EL (cell line): ENCODE measurements at places on chromosomes 12 and 14.
A peak's percentile ranks its signal among the peaks of the same experiment; 100 is the strongest.

DNA sequence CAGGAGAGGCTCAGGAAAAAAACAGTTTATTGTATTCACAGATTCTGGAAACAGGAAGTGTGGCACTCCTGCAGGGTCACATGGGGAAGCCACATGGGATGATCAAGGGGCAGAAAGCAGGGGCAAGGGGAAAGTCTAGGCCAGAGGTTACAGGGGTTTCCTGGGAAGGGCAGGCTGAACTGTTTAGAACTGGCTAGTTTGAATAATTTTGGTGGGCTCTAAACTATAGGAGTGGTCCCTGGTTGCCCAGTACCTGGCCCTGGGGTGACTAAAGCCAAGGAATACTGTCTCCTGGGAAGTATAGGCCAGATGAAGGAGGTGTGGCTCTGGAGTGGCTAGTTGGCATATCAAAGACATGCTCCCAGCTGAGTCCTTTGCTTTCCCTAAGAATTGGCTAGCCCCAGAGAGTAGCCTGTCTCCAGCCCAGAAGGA lies 169.2 kb downstream of the SLC41A2 start:
- DNase-seq, result no peak

GRCh38 chr12:42859612-42860011 lies 270.1 kb upstream of the PRICKLE1 start:
- DNase-seq, result no peak

DNA sequence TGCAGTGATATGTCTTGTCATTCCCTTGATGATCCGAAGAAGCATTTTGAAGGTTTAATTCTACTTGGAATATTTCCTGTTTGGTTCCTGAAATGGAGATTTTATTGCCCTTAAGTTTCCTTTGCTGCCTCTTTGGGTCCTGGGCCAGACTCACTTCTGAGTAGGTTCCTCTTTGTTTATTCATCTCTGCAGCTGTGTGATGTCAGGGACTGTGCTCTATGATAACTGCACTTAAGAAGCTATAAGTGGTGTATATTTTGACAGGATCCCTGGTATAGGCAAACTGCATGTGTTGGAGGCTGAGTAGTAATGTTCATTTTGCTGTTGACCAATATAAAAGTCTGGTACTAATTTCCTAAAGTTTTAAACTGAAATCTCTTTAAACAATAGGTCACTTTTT lies at the start of gene KLRC4:
TSS of gene KLRC4 (minus strand) at position 366 of the 400 bp plus-strand sequence. CDS start at position 184, 182 bp downstream.
- DNase-seq, result peak; percentile 8

- DNase-seq, result peak; percentile 51
Measured at GRCh38 chr12:117850048-117850447, 118.7 kb downstream of the KSR2 start.

GRCh38 chr12:17357396-17357795 lies 732.6 kb downstream of the RERGL start:
- no peak for DNase-seq

- peak; percentile 83 for DNase-seq
Measured at GRCh38 chr12:46124848-46125619, 134.7 kb upstream of the SCAF11 start.

DNA sequence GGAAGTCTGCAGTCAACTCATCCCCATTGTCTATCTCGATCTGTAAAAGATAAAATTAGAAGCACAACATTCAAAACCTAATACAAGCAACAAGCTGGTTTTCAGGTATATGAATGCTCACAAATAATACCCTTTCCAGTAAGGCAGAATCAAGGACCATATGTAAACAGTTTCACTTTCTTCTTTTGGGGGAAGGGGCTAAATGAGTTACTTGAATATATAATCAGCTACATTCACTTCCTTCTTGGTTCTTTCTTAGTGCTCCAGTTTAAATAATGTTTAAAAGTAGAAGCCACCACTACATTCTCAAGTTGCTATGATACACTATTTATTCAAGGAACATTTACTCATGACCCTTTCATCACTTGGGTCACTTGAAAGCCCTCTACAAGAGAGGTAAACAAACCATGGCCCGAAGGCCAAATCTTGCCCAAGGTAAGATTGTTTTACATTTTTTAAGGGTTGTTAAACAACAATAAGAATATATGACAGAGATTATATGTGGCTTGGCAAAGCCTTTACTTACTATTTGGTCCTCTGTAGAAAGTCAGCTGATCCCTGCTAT lies 10.3 kb downstream of the TWF1 start:
- DNase-seq, result no peak

GRCh38 chr14:99579903-99580571 lies 24.0 kb downstream of the CCDC85C start:
- peak; percentile 97 for DNase-seq

DNA sequence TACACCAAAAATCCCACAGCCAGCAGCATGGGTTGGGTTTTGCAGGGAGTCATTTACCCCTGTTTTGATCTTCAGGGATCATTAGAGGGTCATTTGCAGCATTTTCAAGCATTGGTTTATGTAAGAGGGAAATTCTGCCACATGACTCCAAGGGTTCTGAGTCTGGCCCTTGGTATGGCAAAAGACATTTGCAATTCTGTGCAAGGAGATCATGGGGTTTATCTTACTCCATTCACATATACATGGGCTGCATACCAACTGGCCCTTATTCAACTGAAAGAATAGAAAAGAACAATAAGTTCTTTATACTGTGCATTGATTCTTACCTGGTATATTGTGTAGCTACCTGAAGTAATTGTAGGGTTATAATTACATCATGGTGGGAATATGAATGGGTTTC lies 13.7 kb downstream of the SIX4 start:
- no peak for DNase-seq

DNA sequence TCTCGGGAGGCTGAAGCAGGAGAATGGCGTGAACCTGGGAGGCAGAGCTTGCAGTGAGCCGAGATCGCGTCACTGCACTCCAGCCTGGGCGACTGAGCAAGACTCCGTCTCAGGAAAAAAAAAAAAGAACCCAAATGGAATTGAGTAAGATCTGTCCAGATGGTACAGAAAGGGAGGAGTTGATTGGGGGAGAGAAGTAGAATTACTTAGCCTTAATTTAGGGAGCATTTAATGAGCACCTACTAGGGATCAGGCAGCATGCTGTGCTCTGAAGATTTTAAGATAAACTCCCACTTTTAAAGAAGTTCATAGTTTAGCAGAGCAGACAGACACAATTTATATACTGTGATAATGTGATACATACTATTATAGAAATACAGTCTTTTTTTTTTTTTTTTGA lies 4.5 kb downstream of the RAB5B start:
- DNase-seq, result no peak

DNA sequence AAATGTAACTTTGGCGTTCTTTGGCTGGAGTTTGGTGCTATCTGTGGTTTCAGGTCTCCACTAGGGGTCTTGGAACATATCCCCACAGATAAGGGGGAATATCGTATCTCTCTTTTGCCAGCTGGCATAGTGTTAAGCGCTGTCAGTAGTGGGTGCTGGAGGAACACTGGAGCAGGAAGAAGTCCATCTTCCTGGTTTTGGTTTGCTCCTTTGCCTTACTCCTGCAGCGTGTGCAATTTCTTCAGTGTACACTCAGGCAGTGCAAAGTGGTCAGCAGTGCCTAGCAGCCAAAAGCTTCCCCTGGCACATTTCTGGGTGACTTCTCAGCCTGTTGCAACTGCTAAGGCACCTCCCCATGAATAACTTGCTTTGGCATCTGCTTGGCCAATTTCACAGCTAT lies 11.7 kb upstream of the RIPK3 start:
- DNase-seq, result peak; percentile 45

DNA sequence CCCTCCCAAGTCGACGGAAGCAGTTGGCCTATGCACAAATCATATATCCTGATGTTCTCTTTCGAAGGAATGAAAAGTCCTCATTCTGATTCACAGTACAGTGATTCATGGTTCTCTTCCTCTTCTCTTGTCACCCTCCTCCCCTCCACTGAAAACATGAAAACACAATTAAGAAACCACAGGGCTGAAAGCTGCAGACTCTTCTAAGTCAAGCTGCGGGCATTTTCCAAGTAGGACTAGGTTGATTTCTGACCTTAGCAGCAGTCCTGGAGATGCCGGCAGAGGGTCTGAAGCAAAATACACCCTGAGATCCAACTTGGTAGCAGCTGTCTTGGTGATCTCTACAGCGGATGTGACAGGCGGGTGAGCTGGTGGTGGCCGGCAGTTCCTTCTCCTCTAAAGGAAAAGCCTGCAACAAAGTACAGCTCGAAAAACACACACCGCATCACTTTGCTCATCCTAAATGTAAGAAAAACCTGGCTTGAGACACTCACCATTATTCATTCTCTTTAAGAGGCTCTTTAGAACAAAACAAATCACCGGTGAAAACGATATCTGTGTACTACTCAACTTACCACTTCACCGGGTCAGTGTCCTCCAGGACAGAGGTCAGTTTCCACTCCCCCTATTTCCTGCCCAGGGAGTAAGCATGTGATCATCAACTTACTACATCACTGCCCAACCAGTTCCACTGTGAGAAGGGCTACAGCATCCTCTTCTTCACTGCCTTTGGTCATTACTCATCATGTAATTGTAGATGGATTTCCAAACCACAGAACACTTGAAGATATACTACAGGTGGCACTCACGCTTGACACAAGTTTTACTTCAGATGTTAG lies 6.0 kb downstream of the TMCC3 start:
- peak; percentile 76 for DNase-seq

DNA sequence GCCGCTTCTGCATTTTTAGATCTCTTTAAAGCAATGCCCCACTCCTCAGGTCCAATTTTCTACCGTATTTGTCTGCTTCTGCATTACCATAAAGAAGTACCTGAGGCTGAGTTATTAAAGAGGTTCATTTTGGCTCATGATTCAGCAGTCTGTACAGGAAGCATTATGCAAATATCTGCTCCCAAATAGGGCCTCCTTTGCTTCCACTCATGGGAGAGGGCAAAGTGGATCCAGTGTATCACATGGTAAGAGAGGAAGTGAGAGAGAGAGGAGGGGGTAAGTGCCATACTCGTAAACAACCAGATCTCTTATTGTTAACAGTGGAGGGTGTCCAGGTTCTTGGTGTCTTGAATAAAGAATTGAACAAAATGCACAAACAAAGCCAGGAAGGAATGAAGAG lies 316.1 kb upstream of the SEL1L start:
- DNase-seq, result no peak

DNA sequence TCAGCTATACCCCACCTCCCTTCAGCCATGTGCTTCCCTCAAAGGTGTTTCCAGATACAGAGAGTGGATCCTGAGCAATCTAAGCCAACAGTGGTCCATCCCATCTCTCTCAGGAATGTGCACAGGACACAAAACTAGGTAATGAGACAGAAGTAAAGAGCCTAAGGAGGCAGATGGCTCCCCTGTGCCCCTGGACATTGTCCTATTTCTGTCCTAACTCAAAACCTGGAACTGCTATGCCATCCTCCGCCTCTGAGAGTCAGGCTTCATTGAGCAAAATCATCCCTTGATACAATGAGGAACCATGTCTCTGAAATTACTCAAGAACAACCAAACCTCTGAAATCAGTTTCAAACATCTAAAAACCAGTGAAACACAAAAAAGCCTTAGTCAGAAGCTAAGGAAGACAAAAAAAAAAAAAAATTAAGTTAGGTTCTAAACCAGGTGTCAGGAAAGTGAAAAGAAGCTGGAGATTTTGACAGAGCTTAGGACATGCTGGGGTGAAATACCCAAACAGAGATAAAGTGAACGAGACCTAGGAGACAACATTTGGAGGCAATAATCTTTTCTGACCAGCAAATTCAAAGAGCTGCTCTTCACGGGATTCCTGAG lies 200.3 kb upstream of the PLEKHG7 start:
- no peak for DNase-seq

DNA sequence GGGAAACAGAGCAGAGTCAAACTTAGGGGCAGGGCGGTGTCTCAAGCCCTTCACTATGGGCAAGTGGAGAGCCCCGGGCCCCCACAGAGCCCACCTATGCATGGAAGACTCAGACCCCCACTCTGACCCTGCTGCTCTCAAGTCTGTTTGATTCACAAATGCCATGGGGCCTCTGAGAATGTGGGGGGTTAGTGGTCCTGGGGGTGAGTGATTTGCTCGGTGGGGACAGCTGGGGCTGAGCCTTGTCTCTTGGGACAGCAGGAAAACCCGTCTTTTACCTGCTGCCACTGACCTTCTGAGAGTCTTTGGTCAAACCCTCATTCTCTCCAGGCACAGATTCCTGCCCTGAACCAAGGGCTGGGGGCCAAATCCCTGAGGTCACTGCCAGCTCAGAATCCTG lies 201.0 kb upstream of the RTL1 start:
- no peak for DNase-seq

- DNase-seq, result no peak
Measured at GRCh38 chr12:79850610-79851299, 84.1 kb downstream of the PPP1R12A start.

- no peak for DNase-seq
Measured at GRCh38 chr12:4701395-4702190, 18.6 kb upstream of the GALNT8 start.

GRCh38 chr12:104219361-104219892 lies 3.8 kb downstream of the TXNRD1 start:
- DNase-seq, result peak; percentile 98

GRCh38 chr12:131282292-131283080 lies 328.8 kb downstream of the ADGRD1 start:
- DNase-seq, result no peak

GRCh38 chr14:44961554-44962333 lies at the start of the genes KLHL28 and TOGARAM1:
Gene KLHL28 (minus strand): TSS chr14:44961947. CDS start chr14:44945928, 16,019 bp downstream.
Gene TOGARAM1 (plus strand): TSS chr14:44962190. CDS start chr14:44962422, 232 bp downstream.
- peak; percentile 100 for DNase-seq

DNA sequence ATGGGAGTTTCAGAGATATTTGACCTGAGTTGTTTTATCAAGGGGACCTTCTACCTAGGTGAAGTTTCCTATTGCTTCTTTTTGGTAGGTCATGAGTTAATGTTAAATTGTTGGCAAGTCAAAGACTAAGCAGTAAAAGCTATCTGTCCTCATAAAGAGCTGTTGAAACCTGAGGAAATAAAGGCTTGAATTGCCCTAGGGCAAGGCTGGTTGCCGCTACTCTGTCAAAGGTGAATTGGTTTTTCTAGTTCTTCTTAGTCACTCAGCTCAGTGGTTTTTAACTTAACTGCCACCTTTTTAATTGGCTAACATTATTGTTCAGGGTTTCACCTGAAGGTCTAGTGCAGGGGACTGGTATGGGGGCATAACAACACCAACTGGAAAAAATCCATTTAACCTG lies 441.6 kb upstream of the FBXO33 start:
- no peak for DNase-seq

DNA sequence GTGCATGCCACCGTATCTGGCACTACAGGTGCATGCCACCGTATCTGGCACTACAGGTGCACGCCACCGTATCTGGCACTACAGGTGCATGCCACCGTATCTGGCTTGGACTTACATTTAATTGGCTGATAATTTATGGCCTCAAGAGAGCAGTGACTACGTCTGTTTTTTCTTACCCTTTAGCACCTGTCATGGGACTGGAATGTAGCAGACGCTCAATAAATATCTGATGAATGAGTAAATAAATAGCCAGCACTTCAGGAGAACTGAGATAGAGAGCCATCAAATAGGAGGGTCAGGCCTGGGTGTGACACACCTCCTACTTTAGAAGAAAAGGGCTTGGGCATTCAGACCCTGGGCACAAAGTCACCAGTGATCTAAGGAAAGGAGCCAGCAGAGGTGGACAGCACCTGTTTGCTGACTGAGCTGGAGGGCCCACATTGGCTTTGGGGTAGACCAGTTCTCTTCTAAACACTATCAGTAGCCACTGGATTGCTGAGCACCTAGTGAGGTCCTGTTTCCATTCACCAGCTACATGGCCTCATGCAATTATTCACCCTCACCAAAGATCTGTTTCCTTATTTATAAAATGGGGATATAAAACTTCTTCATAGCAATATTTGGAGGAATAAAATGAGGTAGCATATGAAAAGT lies 50.1 kb downstream of the RFX4 start:
- DNase-seq, result peak; percentile 71
